ENCODE measurements at places on chromosomes 2 and 18.

GRCh38 chr18:76396792-76397191 lies 98.2 kb downstream of the ZNF516 start:
- DNase-seq = no peak

DNA sequence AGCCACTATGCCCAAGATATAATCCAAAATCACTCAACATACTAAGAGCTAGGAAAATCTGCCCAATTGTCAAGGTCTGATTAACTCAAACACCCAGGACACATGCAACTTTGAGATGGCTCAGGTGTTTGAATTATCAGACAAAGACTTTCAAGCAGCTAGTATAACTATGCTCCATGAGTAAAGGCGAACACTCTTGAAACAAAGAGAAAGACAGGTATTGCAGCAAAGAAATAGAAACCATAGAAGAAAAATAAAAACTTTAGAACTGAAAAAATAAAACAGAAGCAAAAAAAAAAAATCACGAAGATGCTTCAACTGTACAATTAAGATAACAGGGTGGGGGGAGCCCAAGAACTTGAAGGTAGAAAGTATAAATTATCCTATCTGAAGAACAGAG lies 214.2 kb downstream of the EIPR1 start:
- DNase-seq = no peak

GRCh38 chr2:101873543-101873942 lies 118.2 kb upstream of the IL1R2 start:
- peak; percentile 17 for DNase-seq

- no peak for DNase-seq
Measured at GRCh38 chr2:241686324-241686649, 328 bp downstream of the DTYMK start.

DNA sequence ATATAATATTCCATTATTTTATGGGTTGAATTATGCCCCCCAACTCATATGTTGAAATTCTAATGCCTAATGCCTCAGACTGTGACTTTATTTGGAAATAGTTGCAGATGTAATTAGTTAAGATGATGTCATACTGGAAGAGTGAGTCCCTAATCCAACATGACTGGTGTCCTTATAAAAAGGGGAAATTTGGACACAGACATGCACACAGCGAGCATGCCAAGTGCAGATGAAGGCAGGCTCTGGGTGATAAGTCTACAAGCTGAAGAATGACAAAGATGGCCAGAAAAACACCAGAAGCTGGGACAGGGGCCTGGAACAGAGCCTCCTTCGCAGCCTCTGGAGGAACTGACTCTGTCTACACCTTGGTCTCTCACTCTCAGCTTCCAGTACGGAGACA lies 10.0 kb upstream of the ASAP2 start:
- DNase-seq = no peak

- DNase-seq = no peak
Measured at GRCh38 chr2:241279828-241280227, 35.6 kb downstream of the HDLBP start.

DNA sequence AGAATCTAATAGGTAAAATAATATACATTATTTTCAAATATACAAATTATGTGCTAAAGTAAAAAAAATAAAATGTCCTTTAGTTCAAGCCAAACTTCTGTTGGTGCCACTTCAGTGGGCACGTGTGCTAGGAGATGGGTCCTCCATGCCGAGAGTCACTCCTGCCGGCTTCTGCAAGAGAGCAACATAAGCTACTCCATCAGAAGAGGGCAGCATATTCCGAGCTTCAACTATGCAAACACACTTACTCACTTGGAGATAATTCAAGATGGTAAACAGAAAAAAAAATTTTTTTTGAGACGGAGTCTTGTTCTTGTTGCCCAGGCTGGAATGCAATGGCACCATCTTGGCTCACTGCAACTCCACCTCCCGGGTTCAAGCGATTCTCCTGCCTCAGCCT lies 24.4 kb downstream of the CNOT11 start:
- DNase-seq = no peak

GRCh38 chr18:32042337-32042736 lies 23.7 kb downstream of the RNF125 start:
- no peak for DNase-seq

- no peak for DNase-seq
Measured at GRCh38 chr2:75356865-75357264, 157.5 kb upstream of the TACR1 start.

GRCh38 chr2:226001716-226002115 lies 602.2 kb downstream of the NYAP2 start:
- no peak for DNase-seq

DNA sequence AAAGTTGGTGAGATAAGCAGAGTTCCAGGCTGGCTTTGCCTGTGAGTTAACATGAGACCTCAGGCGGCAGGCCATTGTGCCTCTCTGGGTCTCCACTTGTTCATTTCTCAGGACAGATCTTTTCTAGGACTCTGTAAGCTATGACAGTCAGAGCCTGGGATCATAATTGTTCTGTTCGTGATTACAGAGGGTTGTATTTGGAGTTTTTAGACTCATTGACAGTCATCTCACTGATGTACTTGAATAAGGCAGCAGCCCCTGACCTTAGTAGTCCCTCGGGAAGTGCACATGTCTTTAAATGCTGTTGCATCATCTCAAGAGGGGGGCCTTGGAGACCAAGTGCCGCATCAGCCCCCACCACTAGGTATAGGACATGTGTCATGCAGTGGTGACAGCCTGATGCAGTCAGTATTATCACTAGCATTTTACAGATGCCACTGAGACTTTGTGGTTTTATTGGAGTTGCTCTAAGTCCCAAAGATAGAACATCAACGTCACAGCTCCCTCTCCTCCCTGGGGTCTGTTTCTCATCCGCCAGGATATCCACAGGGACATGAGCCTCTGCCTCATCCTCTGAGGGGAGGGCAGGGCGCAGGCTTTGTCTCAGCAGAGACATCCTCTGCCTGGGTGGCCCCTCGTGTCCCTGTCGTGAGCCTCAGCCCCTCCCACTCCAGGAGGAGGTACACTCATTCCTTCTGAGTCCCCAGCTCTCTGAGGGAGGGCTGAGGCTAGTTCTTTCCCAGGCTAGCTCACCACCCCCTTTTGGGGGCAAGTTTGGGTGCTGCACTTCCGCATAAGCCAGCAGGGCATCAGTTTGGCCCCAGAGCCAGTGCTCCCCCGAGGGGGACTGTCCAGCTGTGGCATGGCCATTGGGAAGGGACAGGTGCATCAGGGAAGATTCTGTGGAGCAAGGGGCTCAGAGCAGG lies 14.1 kb downstream of the GLI2 start:
- no peak for DNase-seq

DNA sequence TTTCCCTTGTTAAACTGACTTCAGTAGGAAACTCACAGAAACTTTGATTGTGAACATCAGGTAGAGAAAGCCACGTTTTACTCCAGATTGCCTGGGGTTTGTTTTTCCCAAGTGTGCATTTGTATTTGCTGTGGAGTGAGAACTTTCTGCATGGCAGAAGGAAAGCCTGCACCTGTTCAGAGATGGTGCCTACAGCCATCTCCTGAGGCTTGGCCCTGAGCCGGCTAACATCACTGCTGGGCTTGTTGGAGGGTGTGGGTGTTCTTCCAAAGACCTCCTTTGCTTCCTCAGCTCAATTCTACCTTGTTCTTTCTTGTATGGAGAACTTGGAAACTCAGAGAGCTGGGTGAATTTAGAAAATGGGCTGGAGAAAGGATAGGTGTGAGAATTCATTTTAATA lies 16.1 kb downstream of the KCNS3 start:
- DNase-seq = no peak

DNA sequence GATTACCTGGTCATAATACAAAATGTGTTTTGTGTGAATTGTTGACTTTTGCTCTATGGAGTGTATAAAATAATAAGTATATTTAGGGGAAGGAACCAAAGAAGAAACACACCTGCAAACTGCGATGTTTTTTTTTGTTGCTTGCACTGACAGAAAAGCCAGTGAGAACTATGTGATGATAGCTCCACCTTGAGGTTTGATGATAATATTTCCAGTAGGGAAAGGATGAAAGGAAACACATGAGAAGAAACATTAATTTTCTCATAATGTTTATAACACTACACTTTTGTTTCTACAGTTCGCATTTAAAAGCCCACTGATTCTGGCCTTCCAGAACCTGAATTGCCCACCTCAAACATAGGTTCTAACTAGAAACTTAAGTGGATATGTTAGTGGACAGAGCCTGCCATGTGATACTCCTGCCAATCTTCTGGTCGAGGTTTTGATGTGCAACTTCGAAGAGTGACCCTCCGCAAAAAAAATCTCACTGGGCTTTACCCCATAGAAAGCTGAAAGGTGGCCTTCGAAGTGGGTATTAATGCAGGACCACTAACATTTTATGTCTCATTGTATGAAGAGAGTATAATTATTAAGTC lies 476.4 kb upstream of the SPHKAP start:
- no peak for DNase-seq

DNA sequence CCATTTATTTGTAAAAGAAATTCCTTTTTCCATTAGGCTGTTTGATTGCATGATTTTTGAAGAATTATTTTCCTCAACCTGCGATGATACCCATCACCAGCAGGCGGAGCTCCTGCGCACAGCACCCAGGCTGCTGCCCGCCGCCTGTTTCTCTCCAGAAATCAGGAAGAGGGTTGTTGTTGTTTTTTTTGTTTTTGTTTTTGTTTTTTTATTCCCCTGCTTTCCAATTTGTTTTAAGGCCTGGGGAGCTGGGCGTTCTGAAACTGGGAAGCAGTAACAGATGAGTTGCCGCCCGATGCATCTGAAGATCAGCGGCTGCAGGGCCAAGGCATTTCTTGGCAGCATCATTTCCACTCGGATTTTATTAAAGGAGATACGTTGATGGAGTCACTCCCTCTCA lies 132.1 kb downstream of the MBP start:
- DNase-seq = peak; percentile 56

- no peak for DNase-seq
Measured at GRCh38 chr2:121709776-121710469, 26.8 kb downstream of the NIFK start.

DNA sequence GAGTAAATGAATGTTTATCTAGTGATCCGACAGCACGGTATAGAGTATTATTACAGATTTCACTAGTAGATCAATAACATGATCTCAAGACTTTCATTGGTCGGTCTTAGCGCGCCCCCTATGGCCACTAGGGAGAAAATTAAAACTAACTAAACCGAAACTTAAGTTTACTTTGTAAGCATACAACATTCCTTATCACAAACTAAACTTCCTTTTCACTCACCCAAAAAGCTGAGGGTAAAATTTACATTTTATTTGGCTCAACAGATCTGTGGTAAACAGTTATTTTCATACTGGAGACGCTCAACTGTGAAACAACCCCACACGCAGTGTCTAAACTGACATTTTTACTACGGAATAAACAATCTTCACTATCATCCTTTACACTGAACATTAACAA lies 215.6 kb upstream of the MAP2 start:
- peak; percentile 9 for DNase-seq

DNA sequence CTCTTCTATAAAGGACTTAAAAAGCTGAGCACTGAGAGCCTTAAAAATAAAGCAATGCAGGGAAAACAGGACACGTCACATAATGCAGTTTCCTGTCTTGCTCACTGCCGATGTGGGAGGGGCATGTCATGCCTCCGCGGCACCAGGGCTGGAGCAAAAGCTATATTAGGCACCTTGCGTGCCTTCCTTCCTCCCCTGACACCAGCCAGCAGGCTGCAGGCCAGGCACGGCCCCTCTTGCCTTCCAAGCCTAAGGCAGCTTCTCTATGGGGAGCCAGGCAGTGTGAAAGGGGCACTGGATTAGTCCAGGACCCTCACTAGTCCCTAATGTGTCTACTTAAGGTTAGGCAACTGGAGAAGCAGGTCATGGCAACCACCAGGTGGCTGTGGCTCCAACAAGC lies 26.3 kb downstream of the MRPL35 start:
- DNase-seq = no peak

DNA sequence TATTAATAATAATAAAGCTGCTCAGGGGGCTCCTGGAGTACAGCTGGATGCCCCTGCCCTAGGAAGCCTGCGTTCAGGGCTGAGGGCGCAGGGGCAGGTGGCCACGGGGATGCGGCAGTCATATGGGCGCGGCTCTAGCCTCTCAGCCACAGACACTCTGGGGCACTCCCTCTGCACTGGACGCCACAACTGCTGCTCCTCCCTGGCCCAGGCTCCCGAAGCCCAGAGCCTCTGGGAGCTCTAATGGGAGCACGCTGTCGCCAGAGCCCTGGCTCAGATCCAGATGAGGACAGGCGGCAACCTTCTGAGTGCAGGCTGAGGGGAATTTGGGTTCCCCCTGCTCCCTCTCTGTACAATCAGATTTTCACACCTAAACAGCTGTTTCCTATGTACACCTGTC lies 93.6 kb downstream of the MTCL1 start:
- no peak for DNase-seq

DNA sequence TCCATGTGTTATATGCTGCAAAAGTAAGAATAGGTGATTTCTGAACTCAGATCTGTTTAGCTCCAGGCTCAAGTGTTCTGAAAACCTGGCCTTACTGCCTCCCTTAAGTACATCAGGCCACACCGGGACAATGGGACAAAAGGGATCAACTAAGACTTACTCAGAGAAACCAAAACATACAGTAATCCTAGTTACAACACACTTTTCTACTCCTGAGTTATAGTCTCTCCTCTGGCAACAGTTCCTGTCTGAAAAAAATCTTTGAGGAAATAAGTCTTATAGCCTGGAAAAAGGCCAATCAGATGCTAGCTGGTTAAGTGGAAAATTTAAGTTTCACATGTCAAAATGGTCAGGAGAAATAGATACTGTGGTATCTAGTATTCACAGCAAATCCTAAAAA lies 5.6 kb downstream of the METTL5 start:
- DNase-seq = no peak

DNA sequence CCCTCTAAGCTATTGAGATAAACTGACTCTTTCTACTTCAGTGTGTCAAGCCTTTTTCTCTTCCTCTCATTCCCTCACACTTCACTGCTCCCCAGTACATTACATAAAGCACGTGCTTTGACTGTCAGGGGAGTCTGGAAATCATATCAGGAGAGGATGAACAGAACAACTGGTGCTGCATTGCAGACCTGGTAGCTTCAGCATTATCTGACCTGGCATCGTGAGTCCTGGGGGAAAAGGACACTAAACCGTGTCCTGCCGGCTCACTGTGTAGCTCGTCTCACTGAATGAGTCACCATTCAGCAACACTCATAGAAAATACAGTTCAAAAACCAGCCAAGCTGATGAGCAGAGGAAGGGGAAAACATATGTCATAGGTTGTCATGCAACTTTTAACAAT lies 108.5 kb upstream of the UNC80 start:
- DNase-seq = no peak

- no peak for DNase-seq
Measured at GRCh38 chr2:53087262-53087873, 680.2 kb upstream of the CHAC2 start.

- DNase-seq = no peak
Measured at GRCh38 chr18:62778976-62779869, 63.9 kb downstream of the PHLPP1 start.

DNA sequence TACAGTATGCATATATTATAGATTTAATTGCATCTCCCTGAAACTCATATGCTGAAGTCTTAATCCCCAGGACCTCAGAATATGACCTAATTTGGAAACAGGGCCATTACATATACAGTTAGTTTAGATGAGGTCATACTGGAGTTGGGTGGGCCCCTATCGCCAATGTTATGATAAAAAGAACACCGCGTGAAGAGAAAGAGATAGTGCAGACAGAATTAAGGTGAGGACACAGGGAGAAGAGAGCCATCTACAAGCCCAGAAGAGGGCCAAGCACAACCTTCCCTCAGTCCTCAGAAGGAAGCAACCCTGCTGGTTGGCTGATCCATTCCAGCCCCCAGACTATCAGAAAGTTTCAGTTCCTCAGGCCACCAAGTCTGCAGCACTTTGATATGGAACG lies 311.9 kb upstream of the RAB6C start:
- DNase-seq = no peak
